Endothelial cell (in vitro differentiated cells): ENCODE measurements at places on chromosomes 3 and 15.

- DNase-seq: no peak
These were observed 130.6 kb upstream of the MEF2A start for GRCh38 chr15:99435113-99435695.

DNA sequence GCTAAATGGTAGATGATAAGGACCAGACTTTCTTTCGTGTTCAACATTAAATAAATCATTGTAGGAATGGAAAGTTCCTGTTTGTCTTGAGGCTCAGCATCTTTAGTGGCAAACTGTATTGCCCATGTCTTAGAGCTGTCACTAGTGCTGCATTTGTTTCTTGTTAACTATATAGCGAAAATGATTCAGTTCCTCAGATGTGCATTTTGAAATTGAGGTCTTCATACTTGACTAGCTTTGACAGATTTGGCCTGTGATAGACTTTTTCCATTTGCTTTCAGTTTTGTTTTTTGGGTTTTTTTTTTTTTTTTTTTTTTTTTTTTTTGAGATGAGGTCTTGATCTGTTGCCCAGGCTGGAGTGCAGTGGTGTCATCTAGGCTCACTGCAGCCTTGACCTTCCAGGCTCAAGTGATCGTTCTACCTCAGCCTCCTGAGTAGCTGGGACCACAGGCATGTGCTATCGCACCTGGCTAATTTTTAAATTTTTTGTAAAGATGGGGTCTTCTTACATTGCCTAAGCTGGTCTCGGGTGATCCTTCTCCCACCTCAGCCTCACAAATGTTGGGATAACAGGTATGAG, 9.5 kb upstream of the RPLP1 start:
- DNase-seq: no peak

GRCh38 chr3:98897701-98898100, 3.8 kb downstream of the DCBLD2 start:
- no peak for DNase-seq

DNA sequence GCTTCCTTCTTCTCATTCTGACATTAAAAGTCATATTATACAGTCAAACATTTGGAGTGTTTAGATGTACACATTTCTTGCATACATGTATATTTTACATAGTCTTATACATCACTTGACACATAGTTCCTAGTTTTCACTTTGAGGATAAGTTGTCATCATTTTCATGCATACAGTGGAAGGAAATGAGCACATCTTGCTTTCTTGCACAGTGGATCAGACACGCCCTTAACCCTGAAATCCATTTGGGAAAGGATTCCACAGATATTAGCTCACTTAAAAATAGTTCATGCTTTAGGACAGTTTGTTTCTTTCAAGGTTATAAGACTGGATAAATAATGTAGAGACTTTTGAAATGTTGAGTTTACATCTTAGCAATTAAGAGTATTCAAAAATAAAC, 148.6 kb upstream of the MME start:
- DNase-seq: no peak

- no peak for DNase-seq
These were observed 124.8 kb upstream of the NR2E3 start for GRCh38 chr15:71685420-71685993.
